ENCODE measurements at places on chromosomes 2 and 18.

- no peak for DNase-seq
Observed at GRCh38 chr2:209757163-209757562, 14.5 kb upstream of the UNC80 start.

GRCh38 chr2:237281836-237282306 is 132.1 kb downstream of the COL6A3 start:
- DNase-seq: no peak

DNA sequence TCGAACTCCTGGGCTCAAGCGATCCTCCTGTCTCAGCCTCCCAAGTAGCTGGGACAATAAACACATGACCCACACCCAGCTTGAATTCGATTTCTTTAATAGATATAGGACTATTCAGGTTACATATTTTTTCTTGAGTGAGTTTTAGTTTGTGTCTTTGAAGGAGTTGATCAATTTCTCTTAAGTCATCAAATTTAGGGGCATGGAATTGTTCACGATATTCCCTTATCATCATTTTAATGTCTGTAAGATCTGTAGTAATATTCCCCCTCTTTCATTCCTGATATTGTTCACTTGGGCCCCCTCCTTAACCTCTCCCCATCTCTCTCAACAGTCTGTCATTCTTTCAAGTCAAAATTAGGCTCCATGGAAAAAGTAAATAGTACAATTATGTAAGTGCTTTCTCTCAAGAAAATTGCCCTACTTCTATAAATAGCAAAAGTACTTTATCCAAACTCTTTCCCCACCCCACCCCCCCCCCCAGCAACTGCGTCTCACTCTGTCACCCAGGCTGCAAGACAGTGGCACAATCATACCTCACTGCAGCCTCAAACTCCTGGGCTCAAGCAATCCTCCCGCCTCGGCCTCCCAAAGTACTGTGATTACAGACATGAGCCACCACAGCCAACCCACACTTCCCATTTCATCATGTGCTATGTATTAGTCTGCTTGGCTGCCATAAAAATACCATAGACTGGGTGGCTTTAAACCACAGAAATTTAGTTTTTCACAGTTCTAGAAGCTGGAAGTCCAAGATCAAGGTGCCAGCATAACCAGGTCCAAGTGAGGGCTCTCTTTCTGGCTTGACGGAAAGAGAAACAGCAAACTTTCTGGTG is 20.1 kb downstream of the WDR33 start:
- DNase-seq: no peak

DNA sequence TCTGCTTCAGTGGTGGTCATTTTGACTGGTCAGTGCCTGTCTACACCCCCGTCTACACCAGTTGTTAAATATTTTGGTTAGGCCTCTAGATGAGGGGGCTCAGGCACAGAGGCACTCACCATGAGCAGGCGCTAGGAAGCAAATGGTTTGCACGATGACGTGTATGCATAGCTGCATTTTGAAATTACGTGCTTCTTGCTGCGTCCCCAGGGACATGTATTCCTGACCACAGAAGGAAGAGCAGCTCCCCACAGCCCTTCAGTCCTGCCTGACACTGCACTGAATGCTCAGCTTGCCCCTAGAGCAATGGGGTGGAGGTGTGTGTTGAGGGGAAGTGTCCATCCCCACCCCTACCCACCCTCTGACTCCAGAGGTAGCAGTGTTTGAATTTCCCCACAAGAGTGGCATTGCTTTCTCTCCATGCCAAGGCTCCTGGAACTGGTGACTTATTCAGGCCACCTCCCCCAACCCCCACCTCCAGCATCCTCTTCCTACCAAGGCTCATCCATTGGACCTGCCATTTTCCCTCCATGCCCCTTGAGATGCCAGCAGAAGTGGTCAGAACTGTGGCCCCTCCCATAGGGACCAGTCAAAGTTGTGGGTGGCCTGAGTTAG is 11.4 kb upstream of the ZAP70 start:
- no peak for DNase-seq

DNA sequence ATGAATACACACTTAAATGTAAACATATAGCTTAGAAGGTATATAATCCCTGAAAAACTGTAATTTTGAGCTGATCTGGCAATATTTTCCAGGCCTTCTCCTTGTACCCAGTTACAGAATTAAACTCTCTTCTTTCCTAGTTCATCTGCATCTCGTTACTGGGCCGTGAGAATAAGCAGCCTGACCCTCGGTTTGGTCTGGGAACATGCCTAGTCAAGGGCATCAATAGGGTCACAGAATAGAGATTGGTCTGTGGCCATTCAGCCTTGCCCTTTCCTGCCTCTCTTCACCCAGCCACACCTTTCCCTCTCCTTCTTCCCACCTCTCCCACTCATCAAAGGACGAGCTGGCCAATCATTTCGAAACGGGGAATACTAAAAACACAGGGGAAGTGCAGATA is 27.3 kb downstream of the SULT1C2 start:
- no peak for DNase-seq

- no peak for DNase-seq
Observed at GRCh38 chr2:162333968-162334367, 10.0 kb upstream of the GCA start.

DNA sequence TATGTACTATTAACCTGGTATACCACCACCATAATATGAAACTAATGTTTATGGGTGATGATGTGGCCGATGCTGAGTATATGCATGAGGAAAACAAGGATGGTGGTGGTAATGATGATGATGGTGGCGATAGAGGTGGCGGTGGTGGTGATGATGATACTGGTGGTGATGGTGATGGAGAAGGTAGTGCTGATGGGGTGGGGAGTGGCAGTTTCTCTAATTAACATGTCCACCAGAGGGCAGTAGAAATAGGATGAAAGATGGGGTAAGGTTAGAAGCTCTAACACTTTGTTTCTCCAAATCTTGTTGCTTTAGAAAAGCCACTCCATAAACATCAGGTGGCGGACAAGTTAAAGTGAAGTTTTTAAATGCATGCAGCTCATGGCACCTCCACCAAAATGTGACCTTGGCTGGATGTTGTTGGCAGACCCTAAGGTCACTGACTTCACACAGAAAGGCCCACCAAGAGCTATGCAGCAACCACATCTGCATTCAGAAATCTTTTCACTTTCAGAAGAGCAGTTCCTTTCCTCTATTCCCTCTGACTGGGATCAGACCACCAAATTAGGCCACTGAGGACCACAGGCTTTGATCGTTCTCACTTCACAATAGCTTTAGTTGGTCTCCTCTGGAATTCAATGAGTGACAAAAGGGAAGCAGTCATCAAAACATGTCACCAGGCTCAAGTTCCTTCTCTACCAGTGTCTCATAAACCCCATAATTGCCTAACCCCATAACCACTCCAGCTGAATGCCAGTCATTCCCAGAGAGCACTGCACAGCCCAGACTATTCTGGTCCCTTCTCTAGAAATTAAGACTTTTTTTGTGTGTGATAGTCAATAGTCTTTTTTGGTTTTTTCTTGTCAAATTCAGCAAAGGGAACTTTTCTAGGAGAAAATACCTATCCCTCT is 7.5 kb upstream of the BCL11A start:
- DNase-seq: no peak

DNA sequence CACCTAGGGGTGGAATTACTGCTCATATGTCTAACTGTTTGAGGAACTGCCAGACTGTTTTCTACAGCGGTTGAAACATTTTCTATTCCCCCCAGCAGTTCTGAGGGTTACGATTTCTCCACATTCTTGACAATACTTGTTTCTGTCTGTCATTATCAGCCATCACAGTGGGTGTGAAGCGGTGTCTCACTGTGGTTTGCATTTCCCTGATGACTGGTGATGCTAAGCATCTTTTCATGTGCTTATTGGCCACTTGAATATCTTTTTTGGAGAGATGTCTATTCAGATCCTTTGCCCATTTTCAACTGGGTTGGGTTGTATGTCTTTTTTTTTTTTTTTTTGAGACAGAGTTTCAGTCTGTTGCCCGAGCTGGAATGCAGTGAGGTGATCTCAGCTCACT is 63.0 kb downstream of the ADNP2 start:
- DNase-seq: no peak

DNA sequence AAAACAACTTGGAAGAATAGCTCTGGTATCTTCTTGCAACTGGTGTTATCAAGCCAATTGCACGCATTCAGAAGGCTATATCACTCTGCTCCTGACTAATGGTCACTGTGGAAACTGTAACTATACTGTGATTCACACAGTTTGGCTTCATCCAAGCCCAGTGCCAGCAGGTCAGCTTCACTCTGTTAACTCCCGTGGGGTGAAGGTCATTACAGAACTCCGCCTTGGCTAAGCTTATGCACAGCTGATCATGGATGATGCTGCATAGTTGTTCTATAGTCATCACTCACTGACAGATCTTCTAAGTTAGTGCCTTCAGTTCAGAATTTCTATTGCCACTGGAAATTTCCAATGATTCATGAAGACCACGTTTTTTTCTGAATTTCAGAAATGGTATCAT is 497.2 kb upstream of the NETO1 start:
- DNase-seq: no peak

- DNase-seq: no peak
Observed at GRCh38 chr2:108922141-108922915, 66.7 kb downstream of the EDAR start.

DNA sequence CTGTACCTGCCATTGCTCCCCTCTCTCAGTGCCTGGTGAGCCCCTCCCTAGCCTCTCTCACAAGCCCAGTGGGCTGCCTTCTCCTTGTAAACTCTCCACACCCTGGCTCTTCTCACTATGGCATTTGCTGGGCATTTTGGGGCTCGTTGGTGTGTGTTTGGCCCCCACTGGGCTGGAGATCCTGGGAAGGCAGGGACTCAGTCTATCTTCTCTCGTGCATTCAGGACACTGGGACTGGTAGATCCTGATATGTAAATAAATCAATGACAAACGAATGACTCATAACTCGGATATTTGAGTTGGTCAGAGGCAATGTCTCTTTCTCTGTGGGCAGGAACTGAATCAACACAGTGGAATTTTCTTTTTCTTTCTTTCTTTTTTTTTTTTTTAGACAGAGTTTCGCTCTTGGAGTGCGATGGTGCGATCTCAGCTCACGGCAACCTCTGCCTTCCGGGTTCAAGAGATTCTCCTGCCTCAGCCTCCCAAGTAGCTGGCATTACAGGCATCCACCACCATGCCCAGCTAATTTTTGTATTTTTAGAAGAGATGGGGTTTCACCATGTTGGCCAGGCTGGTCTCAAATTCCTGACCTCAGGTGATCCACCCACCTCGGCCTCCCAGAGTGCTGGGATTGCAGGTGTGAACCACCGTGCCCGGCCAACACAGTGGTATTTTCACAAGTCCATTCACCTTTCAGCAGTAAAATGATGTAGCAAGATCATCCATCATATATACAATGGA is 144.6 kb upstream of the SPRED2 start:
- DNase-seq: no peak

GRCh38 chr2:112646102-112646719 is 472 bp downstream of the SLC20A1 start:
- peak; percentile 73 for DNase-seq
